ENCODE measurements at places on chromosomes 11 and 22. TPM values are rescaled to one million over a fixed set of nuclear protein-coding genes. Genes with fewer than 3 reads are reported as not detected.

The MS4A1 gene
- 0.22 TPM for total RNA-seq

DNA sequence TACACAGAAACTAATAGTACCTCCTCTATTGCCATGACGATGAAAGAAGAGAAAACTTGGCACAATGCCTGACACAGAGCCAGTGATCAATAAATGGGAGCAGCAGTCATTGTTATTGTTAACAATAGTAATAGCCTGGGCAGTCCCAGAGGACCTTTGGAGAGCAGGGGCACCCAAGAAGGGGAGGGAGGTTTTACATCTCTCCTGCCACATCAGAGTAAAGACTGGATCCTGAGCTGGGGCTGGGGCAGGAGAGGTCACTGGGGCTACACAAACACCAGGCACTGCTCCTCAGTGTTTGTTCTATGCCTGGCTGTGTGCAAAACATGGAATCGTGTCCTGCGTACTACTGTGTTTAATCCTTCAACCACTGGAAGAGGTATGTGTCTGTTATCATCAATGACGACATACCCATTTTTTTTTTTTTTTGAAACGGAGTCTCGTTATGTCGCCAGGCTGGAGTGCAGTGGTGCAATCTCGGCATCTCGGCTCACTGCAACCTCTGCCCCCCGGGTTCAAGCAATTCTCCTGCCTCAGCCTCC lies 25.0 kb upstream of the CREB3L1 start:
- peaks cover 7% of the 10 kb centered on the region for H3K4me1 ChIP-seq
- no peaks in the 10 kb centered on the region for H3K27me3 ChIP-seq
- no peak overlapping the region for H3K27ac ChIP-seq
- no peak for DNase-seq

DNA sequence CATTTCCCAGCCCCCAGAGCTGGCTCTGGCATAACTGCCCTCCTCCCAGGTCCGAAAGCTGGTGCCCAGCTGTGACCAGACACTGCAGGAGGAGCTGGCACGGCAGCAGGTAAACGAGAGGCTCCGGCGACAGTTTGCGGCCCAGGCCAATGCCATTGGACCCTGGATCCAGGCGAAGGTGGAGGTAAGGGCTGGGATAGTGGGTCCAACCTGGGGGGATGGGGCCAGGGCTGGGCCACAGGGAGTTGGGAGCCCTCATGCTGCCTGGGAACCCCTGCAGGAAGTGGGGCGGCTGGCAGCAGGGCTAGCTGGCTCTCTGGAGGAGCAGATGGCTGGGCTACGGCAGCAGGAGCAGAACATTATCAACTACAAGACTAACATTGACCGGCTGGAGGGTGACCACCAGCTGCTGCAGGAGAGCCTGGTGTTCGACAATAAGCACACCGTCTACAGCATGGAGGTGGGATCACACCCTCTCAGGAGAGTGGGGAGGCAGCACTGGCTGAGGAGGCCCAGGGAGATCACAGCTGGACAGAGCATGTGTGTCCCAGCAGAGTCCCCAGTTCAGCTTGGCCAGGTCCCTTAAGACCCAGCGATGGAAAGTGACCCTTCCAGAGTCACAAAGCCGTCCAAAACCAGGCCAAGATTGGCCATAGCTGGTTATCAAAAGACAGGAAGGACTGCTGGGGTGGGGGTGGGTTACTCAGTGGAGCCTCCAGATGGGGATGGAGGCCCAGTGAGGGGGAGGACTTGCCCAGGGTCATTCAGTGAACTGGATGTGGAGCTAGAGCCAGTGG lies 7.0 kb downstream of the CTSF start:
- peaks cover 18% of the 10 kb centered on the region for H3K36me3 ChIP-seq
- peaks cover 4% of the 10 kb centered on the region for H3K4me1 ChIP-seq
- no peak for DNase-seq
- H3K4me3 ChIP-seq: no peak overlapping the region
- peaks cover 13% of the 10 kb centered on the region for H3K27me3 ChIP-seq
- no peak overlapping the region for H3K27ac ChIP-seq

The OR51I1 gene
- not detected for total RNA-seq

DNA sequence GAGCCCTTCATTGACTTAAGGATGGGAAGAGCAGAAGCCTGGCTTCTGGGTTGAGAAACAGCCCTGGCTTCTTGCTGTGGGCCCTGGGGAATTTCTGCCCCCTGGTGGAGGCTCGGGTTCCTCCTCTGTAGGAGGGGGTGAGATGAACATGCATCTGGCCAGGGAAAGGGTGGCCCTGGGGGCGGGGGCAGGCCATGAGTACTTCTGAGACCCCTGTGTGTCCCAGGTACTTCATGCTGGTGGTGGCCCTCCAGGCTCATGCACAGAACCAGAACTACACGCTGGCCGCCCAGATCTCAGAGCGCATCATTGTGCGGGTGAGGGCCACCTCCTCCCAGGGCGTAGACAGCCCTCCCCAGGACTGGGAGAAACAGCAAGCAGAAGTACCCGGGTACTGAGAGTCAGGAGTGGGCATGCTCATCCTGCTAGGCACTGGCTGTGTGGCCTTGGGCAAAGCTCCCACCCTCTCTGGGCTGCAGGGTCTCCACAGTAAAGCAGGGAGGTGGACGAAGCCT lies 15.8 kb downstream of the TMEM258 start:
- H3K27ac ChIP-seq: no peak overlapping the region
- H3K36me3 ChIP-seq: no peaks in the 10 kb centered on the region
- H3K27me3 ChIP-seq: peaks cover 7% of the 10 kb centered on the region
- peaks cover 21% of the 10 kb centered on the region for H3K4me1 ChIP-seq

GRCh38 chr11:65476632-65477148 lies 22.2 kb upstream of the MALAT1 start:
- H3K36me3 ChIP-seq: no peaks in the 10 kb centered on the region
- peak overlapping the region; percentile 99 for H3K4me3 ChIP-seq
- H3K4me1 ChIP-seq: peaks cover 46% of the 10 kb centered on the region
- no peak for DNase-seq
- H3K27me3 ChIP-seq: no peaks in the 10 kb centered on the region

- H3K4me3 ChIP-seq: no peak overlapping the region
- no peak overlapping the region for H3K27ac ChIP-seq
- DNase-seq: no peak
- H3K27me3 ChIP-seq: no peaks in the 10 kb centered on the region
- no peaks in the 10 kb centered on the region for H3K36me3 ChIP-seq
Measured at GRCh38 chr11:115518983-115519628, 14.9 kb upstream of the CADM1 start.

- no peaks in the 10 kb centered on the region for H3K27me3 ChIP-seq
- no peak for DNase-seq
- no peaks in the 10 kb centered on the region for H3K36me3 ChIP-seq
- no peak overlapping the region for H3K27ac ChIP-seq
- H3K4me1 ChIP-seq: peaks cover 13% of the 10 kb centered on the region
Measured at GRCh38 chr11:129298988-129299387, 76.7 kb upstream of the BARX2 start.

DNA sequence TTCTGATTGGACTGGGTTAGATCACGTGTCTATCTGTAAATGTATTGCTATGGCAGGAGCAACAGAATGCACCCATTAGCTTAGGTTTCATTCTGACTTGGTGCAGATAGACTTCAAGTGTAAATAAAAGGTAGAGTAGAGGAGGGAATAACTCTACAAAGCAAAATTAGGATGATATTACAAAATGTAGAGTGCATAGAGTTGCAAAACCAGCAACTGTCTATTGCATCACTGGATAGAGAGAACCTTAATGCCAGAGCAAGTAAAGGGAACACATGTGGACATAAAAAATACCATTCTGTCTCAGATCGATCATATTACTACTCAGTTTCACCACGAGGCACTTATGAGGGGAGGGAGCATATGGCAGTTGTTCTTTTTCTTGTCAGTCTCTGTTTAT lies 22.0 kb upstream of the CAT start:
- no peak overlapping the region for H3K27ac ChIP-seq
- H3K4me3 ChIP-seq: no peak overlapping the region
- H3K27me3 ChIP-seq: no peaks in the 10 kb centered on the region
- no peaks in the 10 kb centered on the region for H3K4me1 ChIP-seq
- no peaks in the 10 kb centered on the region for H3K36me3 ChIP-seq

The ANO9 gene
- total RNA-seq: 0.09 TPM

DNA sequence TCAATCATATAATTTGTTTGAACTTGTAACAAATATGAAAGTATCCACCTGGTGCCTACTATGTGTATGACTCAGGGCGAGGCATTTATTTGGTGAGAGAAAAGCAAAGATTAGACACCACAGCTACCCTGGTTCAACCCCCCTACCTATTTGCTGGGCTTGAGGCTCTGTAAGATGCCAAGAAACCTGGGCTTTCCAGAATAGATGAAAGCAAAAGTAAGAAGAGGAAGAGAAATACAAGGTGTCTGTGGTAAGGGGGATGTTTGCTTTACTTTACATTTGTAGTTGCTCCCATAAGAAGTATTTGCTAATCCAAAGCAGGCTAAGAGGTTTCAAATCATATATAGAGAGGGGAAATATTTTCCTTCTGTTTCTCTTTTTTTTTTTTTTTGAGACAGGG lies 61.7 kb downstream of the DDI1 start:
- no peaks in the 10 kb centered on the region for H3K27me3 ChIP-seq
- no peak for DNase-seq
- no peak overlapping the region for H3K27ac ChIP-seq
- no peak overlapping the region for H3K4me3 ChIP-seq
- no peaks in the 10 kb centered on the region for H3K36me3 ChIP-seq

GRCh38 chr22:24003887-24004286 lies 1.4 kb downstream of the GSTT4 start:
- H3K36me3 ChIP-seq: no peaks in the 10 kb centered on the region
- DNase-seq: no peak
- H3K4me3 ChIP-seq: no peak overlapping the region
- H3K27me3 ChIP-seq: no peaks in the 10 kb centered on the region
- no peak overlapping the region for H3K27ac ChIP-seq

The ALKBH8 gene
- total RNA-seq: 8.8 TPM

DNA sequence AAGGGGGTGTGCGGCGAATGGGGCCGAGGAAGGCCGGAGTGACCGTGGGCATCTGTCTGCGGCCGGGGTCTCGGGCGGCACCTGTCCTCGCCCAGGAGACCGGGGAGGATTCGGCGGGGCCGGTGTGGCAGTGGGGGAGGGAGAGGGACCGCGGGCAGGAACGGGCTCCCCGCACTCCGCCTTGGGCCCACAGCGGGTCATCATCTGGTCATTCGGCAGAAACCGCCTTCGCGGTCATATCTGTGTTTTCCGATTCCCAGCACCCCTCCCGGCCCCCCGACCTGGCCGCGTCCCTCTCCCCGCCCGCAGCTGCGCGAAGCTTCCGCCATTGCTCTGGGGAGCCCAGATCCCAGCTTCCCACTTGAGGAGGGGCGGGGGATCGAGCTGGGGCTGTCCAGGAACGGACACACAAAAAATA lies 824 bp upstream of the CBX6 start:
- H3K4me1 ChIP-seq: peaks cover 32% of the 10 kb centered on the region
- peak overlapping the region; percentile 97 for H3K27ac ChIP-seq
- H3K36me3 ChIP-seq: peaks cover 20% of the 10 kb centered on the region

The MYOD1 gene
- total RNA-seq: 47.3 TPM

The OR5I1 gene
- total RNA-seq: not detected

- no peak overlapping the region for H3K4me3 ChIP-seq
- H3K4me1 ChIP-seq: peaks cover 2% of the 10 kb centered on the region
- H3K27me3 ChIP-seq: peaks cover 3% of the 10 kb centered on the region
- no peaks in the 10 kb centered on the region for H3K36me3 ChIP-seq
- no peak for DNase-seq
Measured at GRCh38 chr11:78905756-78906155, 331.1 kb upstream of the NARS2 start.

GRCh38 chr22:36659762-36660509 lies 43.6 kb downstream of the CACNG2 start:
- H3K4me3 ChIP-seq: no peak overlapping the region
- no peak overlapping the region for H3K27ac ChIP-seq
- H3K36me3 ChIP-seq: no peaks in the 10 kb centered on the region
- H3K4me1 ChIP-seq: no peaks in the 10 kb centered on the region
- DNase-seq: peak; percentile 52

GRCh38 chr22:27986459-27986858 lies 67.4 kb upstream of the PITPNB start:
- DNase-seq: no peak
- H3K27me3 ChIP-seq: no peaks in the 10 kb centered on the region
- H3K27ac ChIP-seq: no peak overlapping the region
- peaks cover 88% of the 10 kb centered on the region for H3K36me3 ChIP-seq
- no peak overlapping the region for H3K4me3 ChIP-seq

The INS gene
- total RNA-seq: not detected

The ESAM gene
- 18.0 TPM for total RNA-seq

DNA sequence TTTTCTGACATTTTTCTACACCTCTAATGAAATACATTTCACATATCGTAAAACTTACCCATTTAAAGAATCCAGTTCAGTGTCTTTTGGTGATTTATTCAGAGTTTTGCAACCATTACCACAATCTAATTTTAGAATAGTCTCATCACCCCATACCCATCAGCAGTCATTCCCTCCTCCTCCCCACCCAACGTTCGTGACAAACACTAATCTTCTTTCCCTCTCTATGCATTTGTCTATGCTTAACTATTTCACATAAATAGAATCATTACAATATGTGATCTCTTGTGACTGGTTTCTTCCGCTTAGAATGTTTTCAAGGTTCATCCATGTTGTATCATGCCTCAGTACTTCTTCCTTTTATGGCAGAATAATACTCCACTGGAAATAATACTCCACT lies 9.5 kb downstream of the TTC28 start:
- no peak overlapping the region for H3K4me3 ChIP-seq
- H3K36me3 ChIP-seq: peaks cover 3% of the 10 kb centered on the region
- H3K27me3 ChIP-seq: no peaks in the 10 kb centered on the region
- no peak for DNase-seq
